ENCODE measurements at places on chromosomes 2 and 18.

DNA sequence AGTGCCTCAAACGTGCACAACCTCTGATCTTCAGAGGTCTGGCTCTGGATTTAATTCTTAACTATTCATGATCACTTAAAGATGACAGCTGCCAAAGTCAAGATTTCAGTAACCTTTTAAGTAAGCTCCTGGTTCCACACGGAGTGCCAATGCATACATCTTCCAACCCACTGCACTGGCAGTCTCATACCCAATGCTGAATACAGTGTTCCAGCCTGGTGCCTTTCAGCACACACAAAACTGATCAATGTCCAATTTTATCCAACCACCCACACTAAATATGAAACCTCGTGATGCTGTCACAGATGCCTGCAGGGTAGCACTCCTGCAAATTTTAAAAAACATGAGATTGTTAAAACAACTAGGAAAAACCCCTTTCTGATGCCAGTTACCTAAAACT is 84.0 kb downstream of the EHBP1 start:
- DNase-seq = no peak

DNA sequence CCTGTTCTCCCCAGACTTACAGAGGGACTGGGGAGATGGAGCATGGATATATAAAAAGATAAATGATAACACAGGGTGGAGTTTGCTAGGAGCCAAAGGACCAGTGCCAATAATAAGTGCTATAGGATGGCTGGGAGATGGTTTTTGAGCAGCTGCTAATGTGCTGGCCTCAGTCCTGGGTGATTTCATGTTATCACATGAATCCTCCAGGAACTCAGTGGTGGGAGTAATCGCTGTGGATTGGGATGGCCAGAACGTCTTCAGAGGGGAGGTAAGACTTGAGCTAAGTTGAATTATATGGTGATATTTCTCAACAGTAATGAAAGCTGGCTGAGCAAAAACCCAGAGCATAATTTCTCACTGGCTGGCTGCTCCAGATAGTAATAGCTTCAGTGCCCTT is 441.4 kb downstream of the SLC4A3 start:
- no peak for DNase-seq

GRCh38 chr2:149857344-149857743 is 269.8 kb upstream of the MMADHC start:
- DNase-seq = no peak

DNA sequence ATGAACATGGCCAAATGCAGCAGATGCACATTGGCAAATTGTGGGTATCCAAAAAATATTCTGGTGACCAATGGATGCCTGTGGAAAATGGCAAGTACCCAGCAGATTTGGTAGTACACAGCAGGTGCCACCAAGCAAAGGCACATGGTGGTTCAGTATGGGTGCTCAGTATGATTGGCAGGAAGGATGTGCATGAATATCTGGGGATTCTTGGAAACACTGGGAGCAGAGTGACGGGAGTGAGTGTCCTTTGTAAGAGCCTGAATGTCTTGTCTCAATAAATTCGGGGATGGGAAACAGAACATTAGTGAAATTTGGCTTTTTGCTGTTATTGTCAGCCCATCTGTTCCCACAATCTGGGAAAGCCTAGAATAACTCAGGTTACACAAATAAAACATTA is 36.8 kb upstream of the ACADL start:
- peak; percentile 69 for DNase-seq

DNA sequence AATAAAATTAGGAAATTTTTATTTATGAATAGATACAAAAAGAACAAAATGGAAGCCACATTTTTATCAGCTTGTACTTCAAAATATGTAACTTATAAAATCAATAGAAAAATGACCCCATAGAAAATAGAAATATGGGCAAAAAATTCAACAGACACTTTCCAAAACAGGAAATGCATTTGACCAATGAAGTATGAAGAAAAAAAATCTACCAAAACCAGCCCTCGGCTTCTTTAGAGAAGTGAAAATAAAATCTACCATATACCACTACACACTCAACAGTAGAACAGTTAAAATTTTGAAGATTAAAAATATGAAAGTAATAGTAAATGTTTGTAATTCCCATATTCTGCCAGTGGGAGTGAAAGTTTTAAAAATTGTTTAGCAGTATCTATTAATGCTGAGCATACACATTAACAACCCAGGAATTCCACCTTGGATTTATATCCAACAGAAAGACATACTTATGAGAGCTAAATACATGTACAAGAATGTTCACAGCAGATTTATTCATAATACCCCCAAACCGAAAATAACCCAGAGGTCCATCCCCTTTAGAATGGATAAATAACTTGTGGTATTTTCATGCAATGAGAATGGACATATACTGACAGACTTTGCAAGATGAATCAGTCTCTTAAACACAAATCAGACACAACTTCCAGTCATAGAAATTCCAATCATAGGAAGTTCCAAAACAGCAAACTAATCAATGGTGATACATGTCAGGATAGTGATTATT is 318.0 kb downstream of the FIGN start:
- DNase-seq = no peak

DNA sequence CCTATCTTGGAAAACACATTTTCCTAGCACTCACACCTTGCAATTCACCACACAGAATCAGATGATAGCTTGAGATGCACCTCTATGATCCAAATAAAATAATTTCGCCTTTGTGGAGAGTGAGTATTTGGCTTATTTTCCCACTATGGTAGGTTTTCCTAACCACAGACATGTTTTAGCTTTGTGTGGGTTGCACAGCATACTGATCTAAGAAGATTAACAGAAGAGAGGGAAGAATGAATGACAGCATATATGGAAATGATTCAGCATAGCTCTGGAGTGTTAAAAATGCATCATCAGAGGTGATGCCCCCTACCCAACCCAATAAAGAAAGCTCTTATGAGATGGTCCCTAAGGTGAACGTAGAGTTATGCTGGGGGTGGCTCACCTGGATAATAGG is 72.5 kb downstream of the GCA start:
- no peak for DNase-seq

- DNase-seq = no peak
Observed at GRCh38 chr2:205403244-205403825, 279.0 kb upstream of the NRP2 start.

All from NCI-H1694 treated with DMSO at 0.1 percent for 48 hours (cell line).